ENCODE measurements at places on chromosomes 5 and 9.

- no peak for DNase-seq
Measured at GRCh38 chr5:112685931-112686330, 51.8 kb upstream of the APC start.

DNA sequence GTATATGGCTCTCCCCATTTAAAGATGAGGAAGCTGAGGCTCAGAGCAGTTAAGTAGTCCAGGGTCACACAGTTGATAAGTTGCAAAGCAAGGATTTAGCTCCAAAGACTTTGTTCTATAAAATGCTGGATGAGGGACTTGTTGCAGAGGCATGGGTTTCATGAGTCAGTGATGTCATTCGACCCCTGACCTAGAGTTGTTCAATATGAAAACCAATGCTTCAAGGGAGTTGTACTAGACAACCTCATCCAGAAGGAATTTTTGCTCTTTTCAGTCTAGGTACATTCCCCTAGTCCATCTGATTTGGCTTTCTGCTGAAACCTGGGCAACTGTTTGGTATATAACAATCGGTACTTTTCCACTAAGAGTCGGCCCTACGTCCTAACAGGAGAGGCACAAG, 550.4 kb downstream of the EBF1 start:
- no peak for DNase-seq

- DNase-seq, result no peak
Measured at GRCh38 chr9:129547869-129548570, 72.9 kb downstream of the C9orf50 start.

DNA sequence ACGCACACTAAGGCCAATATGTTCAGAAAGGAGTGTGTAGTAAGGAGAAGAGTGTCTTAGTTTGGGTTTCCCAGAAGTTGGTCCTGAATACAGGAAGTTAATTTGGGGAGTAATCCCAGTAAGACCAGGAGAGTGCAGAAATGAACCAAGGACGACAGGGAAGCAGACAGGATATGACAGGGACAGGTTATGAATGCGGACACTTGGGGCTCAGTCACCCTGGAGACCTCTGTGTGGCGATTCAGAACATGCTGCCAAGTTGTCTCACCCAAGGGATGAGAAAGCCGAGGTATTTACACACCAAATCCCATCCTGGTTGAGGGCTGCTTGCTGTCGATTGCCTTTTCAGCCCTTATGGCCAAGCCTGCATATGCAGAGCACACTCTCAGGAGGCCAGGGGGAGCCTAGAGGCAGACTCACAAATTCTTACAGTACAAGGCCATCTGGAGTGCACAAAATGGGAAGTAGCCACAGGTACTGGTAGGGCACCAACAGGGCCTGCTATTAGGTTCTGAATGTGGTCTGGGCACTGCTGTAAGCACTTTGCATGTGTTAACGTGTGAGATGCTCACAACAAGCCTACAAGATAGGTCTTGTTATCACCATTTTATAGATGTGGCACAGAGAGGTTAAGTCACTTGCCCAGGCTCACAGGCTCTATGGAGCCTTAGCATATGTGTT, 233.1 kb upstream of the ANKRD55 start:
- DNase-seq, result no peak

- no peak for DNase-seq
Measured at GRCh38 chr9:124299515-124300090, 41.9 kb downstream of the NEK6 start.

DNA sequence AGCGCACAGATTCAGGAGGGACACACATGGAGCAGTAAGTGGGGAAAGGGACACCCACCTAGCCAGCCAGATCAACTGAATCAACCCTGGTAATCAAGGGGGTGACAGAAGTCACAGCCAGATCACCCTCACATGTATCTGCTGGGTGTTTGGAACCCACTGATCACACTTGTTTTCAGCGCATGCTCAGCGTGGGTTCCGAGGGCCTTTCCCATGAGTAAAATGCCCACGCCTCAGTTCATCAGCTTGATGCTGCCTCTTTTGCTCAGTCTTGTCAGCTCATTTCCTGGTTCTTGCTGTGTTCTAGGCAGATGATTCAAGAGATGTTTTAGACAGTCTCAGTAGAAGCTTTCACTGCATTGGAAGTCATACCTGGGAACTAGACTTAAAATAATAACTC, 123.2 kb upstream of the SLC30A5 start:
- DNase-seq, result no peak

DNA sequence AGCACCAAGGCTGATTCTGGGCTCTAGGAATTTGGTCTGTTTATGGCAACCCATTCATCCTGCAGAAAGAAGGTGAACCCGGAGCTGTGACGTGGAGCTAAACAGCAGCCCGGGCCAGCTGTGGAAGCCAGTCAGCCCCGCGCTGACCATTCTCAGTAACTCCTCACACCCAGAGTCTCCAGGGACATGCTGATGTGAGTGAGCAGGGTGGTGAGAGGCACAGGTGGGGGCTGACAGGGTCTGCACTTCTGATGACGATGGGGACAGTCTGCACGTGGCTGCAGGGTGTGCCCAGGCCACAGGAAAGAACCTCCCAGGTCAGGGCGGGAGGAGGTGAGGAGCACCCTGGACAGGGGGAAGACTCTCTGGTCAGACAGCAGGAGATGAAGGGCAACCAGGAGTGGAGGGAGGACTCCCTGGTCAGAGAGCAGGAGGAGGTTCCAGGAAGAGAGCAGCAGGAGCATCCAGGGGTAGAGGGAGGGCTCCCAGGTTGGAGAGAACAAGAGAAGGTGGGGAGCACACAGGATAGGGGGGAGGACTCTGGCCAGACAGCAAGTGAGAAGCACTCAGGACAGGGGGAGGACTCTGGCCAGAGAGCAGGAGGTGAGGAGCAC, 26.1 kb upstream of the SLC6A3 start:
- no peak for DNase-seq

DNA sequence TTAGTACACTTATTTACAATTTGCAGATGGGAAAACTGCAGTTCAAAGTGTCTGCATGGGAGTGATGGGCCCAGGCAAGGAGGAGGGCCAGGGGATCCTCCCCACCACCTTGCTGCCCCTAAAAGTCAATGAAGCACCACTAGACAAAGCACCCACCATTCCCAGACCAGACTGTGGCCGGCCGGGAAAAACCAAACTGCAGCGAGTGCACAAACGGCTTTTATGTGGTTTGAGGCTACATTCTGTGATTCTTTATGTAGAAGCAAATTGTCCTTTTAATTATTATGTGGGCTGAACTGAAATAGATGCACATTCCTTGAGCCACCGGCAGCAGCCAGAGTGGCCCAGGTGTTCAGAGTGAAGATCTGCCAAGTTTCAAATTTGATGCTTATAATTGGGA, 585.3 kb upstream of the KLF4 start:
- DNase-seq, result no peak

- DNase-seq, result no peak
Measured at GRCh38 chr9:81476813-81477490, 212.4 kb downstream of the TLE1 start.

DNA sequence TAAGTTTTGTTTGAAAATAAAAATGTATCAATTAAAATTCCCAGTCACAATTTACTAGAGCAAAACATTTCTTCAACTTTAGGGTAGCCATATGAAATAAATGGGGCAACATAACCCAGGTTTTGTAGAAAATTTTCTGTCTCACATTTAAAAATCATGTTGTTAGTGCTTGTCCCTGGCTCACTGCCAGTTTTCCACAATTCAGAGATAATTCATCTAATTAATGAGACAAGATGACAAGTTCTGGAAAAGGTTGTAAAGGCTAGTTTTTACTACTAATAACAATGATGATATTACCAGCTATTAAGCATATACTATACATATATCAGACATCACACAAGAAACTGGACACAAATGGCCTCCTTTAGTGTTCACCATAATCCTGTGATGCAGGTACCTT, 45.9 kb downstream of the MEGF9 start:
- DNase-seq, result no peak

GRCh38 chr5:133635051-133635450, 22.7 kb upstream of the FSTL4 start:
- DNase-seq, result no peak

DNA sequence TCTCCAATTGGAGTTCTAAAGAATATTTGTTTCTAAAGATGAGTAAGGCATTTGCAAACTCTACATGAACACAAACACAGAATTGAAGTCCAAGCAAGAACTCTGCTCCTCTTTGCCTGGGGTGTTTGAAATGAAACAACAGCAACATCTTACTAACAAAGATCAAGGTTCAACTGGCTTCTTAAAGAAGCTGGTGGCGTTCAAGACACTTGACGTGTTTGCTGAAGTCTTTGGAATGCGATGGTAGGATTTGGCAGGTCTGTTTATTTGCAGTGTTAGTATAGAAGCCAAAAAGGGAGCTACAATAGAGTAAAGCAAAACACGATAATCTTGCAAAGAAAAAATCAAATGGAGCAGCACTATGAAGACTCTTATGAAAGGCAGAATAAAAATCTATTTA, 94.9 kb downstream of the BASP1 start:
- no peak for DNase-seq

- no peak for DNase-seq
Measured at GRCh38 chr9:89187541-89187940, 8.9 kb upstream of the SHC3 start.

- DNase-seq, result no peak
Measured at GRCh38 chr9:96031916-96032534, 156.5 kb downstream of the ERCC6L2 start.

- DNase-seq, result no peak
Measured at GRCh38 chr9:1285526-1285925, 235.4 kb downstream of the DMRT2 start.

DNA sequence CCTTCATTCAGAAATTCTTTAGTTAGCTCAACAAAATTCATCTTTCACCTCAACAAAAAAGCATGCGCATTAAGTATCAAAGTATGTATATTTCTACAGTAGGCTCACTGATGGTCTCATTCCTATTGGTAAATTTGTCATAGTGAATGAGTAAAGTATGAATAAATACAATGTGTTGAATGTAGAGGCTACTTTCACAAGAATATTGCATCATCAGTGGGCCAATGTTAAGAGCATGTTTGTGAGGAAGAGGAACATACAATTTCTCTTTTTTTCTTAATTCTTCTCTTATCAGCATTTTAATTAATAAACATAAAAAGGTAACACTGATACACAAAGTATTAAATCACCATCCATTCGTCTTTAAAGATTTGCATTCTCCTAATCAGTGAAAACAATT, 505.1 kb downstream of the CETN3 start:
- no peak for DNase-seq

GRCh38 chr9:79974806-79975422, 403.1 kb downstream of the TLE4 start:
- no peak for DNase-seq

- peak; percentile 78 for DNase-seq
Measured at GRCh38 chr5:58999804-59000203, 416.9 kb downstream of the RAB3C start.

GRCh38 chr9:87792831-87793288, 66.9 kb downstream of the CTSL start:
- no peak for DNase-seq

GRCh38 chr5:77360381-77360780, 131.7 kb downstream of the WDR41 start:
- DNase-seq, result no peak

DNA sequence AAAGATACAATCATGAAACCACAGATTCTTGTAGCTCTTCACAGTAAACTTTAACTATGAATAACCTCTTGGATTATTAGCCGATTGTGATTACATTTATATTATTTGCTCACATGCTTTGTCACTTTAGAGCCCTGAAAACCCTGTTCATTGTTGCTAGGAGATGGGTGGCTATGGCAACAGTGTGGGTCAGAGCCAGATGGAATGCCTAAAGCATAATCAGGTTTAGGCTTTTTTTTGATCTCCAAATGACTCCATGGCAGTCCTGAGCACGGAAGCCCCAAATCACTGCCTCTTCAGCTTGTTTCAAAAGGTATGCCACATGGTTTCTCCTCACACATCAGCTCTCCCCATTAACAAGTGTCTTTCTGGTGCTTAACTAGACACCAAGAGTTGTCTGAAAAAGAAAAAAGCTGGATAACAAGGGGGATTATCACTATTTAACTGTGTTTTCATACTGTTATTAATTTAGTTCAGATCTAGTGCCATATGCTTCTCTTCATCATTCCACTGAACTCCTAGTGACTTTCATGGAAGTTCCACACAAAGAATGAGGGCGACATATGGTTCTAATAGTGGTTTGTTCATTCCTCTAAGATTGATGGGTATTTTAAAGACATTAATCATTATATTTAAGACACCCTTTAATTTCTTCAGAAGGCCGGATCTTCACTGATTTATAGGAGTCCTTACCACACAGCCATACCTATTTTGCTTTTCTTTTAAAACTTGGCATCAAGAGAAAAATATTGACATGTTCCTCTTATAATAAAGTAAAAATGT, 88.8 kb upstream of the PAM start:
- DNase-seq, result no peak

DNA sequence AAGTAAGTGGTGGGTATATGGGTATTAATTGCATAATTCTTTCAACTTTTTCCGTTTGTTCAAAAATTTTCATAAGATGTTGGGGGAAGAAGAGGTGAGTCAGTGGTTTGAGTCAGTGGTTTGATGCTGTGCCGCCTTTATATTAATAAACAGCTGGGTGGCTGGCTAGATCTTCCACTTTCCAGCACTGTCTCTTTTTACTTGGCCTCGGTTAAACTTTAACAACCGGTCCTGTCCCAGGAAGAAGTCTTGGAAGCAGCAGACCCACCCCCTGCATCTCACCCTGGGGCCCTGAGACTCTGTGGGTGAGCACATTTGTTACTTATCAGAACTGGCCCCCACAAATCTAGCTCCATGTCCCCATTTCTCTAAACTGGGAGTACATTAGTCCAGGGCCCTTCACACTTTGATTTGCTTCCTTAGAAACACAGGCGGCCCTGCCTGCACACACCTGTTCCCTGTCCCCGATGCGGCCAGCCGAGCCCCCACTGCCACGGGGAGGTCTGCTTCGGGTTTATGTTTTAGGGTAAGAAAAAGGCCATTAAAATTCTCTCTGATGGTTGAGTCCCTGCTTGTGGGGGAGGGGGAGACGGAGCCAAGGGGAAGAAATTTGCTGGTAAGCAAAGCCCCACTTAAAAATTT, 90.7 kb downstream of the PTCH1 start:
- peak; percentile 41 for DNase-seq

GRCh38 chr9:133728856-133729616, 9.1 kb downstream of the SARDH start:
- no peak for DNase-seq

- no peak for DNase-seq
Measured at GRCh38 chr9:16833296-16833835, 37.1 kb downstream of the BNC2 start.

GRCh38 chr5:68482199-68482598, 266.6 kb downstream of the PIK3R1 start:
- DNase-seq, result no peak

- DNase-seq, result no peak
Measured at GRCh38 chr9:107266624-107267368, 16.3 kb upstream of the RAD23B start.

- no peak for DNase-seq
Measured at GRCh38 chr5:150036513-150036912, 36.0 kb downstream of the HMGXB3 start.
